ENCODE measurements at places on chromosomes 4 and X. TPM values are rescaled to one million over a fixed set of nuclear protein-coding genes. Genes with fewer than 3 reads are reported as not detected.

UGT8 gene
- total RNA-seq = 0.14 TPM

SPATA4 gene
- total RNA-seq = not detected

CT45A10 gene
- not detected for total RNA-seq

SOX3 gene
- total RNA-seq = not detected

DNAAF6 gene
- not detected for total RNA-seq

DNA sequence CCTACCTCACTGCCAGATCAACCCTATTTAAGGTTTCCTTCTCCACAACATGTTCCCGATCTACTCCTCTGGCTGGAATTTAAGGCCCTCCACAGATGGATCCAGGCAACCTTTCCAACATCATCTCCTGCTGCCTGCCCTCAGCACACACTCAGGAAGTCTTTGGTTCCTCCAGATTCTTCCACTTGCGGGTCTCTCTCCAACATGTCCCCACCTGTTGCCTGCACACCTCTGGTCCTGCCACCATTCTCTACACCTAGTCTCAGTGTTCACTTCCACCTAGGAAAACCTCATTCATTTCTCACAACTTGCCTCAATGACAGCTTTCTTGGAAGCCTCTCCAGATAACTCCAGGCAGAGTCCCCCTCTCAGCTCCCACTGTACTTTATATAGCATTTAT, 80.1 kb downstream of the RTL5 start:
- H3K4me1 ChIP-seq = peaks cover 26% of the 10 kb centered on the region
- no peaks in the 10 kb centered on the region for H3K36me3 ChIP-seq
- no peak overlapping the region for H3K4me3 ChIP-seq

DNA sequence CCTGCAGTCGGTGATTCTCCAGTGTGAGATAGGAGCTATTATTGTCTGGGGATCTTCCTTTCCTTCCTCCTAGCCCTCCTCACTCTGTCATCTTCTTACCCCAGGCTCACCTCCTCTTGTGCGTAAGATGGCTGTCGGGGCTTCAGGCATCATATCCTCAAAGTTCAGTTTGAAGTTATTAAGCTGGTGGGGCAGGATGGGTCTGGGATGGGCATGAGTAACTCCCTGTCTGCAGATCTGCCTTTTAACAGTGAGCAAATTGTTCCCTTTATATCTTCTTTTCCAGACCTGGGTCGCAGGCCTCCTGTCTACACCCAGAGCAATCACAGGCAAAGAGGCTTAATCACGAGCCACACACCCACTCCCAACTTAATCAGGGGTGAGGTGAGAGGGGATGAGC, 900 bp upstream of the MTMR1 start:
- peaks cover 20% of the 10 kb centered on the region for H3K4me1 ChIP-seq
- H3K27me3 ChIP-seq = no peaks in the 10 kb centered on the region
- H3K27ac ChIP-seq = no peak overlapping the region
